ENCODE measurements at places on chromosomes 1 and 21.
A peak's percentile ranks its signal among the peaks of the same experiment; 100 is the strongest.

DNA sequence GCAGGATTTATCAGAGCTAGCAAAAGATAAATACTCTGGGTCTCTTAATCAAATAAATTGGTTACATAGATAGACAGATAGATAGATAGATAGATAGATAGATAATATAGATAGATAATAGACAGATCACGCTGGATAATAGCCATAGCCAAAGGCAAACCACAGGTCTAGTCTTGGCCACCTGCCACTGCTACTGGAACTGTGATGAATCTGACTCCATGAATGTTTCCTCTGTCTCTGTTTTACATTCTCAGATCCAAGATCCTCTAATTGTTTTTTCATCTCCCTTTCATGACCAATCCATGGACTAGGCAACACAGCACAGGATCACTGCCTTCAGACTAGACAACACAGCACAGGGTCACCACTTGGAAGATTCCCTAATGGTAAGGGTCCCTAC, 444.7 kb upstream of the NFIA start:
- no peak for DNase-seq

DNA sequence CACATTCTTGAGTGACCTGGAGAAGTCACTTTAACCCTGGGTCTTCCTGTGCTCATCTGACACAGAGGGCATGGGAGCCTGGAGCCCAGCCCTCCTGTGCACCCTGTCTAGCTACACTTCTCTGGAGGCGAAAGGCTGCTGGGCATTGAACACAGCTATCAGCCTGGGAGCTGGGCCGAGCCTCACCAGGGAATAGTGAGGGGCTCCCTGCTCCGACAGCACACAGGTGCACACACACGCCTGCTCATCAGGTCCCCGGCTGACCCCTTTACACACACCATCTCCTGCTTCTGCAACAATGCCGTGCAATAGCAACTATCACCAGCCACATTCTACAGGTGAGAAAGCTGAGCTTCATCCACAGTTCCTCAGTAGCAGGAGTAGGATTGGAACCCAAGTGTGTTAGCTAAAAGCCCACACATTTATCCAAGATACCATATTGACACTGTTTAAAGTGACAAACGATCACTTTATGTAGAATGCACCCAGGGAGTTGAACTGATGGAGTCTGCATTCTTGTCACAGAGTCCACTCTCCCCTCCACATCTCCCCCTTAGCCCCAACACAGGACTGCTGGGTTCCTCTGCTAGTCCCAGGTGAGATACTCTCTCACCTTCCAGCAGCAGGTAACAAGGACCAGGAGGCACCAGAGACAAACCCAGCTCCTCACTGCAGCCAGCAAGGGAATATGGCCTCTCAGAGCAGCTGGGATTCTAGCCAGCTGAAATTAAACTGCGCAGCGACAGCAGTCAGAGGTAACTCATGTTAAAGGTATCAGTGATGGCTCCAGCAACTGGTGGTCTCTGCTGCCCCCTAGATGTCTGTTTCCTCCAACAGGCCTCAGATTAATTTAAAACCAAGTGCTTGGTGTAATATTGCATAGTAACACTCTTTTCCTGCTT, 18.3 kb upstream of the CAPN8 start:
- DNase-seq: no peak

GRCh38 chr1:110249256-110249655, 39.1 kb downstream of the KCNC4 start:
- no peak for DNase-seq

- DNase-seq: no peak
Measured at GRCh38 chr1:1345860-1346500, 3.2 kb downstream of the DVL1 start.

GRCh38 chr1:20534659-20535417, 17.5 kb upstream of the FAM43B start:
- no peak for DNase-seq

GRCh38 chr1:56330391-56331026, 248.9 kb downstream of the PLPP3 start:
- peak; percentile 50 for DNase-seq

DNA sequence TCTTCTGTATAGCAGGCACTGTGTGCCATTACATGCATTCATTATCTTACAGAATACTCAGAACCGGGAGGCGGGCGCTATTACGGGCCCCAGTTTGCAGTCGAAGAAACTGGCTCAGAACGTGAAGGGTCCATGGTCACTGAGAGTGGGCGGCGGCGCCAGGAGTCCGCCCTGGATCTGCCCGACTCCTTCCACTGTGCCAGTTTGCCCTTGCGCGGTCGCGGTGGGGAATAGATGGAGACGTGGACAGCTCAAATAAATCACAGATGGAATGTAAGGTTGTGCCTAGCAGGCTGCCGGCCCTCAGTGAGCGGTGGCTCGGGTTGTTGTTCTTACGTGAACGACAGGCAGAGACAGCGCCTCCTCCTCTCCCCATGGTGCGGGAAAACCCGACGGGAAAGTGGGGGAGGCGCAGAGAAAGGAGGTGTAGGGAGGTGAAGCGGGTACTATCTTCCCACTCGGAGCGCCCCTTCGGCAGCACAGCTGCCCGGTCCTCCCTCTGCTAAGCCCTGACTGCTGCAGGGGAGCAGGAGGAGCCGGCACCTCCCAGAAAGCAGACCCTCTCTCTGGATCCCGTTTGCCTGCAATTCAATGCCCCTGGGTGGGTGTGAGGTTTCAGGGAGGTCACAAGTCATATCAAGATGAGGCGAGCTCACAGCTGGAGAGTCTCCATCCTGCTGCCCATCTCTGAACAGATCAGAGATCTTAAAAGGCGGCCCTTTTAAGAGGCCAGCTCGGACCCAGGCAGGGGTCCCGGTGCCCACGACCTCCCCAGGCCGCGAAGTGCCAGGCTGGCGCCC, 1.1 kb downstream of the COL9A2 start:
- DNase-seq: no peak

DNA sequence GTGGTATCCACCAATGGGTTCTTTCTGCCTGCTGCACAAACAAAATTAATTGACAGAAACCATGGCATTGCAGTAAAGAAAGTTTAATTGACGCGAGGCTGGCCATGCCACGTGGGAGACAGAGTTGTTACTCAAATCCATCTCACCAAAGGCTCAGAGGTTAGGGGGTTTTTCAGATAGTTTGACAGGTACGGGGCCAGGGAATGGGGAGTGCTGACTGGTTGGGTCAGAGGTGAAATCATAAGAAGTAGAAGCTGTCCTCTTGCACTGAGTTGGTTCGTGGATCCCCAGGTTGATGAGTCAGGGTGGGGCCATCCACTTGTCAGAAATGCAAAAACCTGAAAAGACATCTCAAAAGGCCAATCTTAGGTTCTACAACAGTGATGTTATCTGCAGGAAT, 941 bp upstream of the TBCE start:
- no peak for DNase-seq

DNA sequence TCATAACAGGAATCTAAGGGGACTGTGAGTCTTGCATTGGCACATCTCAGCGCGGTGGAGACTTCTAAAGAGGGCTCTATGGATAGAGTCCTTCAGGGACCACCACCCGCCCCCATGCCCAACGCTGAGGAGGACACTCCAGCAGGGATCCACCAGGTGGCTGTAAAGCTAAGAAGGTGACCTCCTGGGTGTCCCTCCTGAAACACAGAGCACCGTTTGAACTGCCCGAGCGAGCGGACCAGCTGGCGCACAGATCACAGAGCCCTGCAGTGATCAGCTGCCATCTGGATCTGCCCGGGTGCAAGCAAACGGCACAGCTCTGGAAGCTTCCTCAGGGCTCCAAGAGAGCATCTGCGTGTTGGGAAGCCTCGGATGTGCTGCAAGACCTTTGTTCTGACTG, 51.3 kb upstream of the LYST start:
- DNase-seq: no peak

GRCh38 chr1:31926252-31926651, 11.9 kb downstream of the PTP4A2 start:
- DNase-seq: no peak

DNA sequence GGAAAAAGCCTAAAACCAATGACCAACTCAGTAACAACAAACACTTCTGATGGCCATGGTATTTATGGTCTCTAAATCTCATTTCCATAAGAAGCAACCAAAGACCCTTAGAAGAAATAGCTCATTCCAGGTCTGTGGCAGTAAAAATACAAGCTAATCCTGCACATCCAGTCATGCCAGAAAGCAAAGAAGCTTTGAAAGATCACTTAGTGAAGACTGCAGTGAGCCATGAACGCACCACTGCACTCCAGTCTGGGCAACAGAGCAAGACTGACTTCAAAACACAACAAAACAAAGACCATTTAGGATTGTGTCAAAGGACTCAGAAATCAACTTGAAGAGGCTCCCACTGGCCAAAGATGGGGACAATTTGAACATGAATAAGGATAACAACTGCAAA, 18.4 kb upstream of the ELK4 start:
- no peak for DNase-seq

DNA sequence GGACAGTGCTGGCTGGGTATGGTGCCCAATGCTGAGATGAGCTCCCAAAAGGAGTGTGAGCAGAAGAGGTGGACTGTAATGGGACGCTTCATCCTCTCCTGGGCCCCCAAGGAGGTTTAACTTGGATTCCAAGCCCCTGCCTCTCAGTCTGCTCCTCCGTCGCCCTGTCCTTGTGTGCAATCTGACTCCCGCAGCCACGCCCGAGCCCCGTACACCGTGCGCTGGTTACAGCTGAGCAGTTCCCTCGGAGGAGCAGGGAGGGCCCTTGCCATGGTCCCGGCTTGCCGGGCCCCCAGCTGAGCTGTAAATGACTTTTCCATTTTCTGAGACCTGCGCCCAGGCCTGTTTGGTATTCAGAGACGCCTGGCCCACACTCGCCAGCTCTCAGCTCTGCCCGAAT, 53.7 kb downstream of the PAX7 start:
- DNase-seq: no peak

GRCh38 chr1:20137055-20137454, 2.1 kb upstream of the PLA2G2F start:
- no peak for DNase-seq

GRCh38 chr1:116492358-116492811, 78.4 kb downstream of the CD58 start:
- no peak for DNase-seq

GRCh38 chr1:171834821-171835220, 6.5 kb upstream of the DNM3 start:
- no peak for DNase-seq
